ENCODE measurements at places on chromosomes 7 and 10.

DNA sequence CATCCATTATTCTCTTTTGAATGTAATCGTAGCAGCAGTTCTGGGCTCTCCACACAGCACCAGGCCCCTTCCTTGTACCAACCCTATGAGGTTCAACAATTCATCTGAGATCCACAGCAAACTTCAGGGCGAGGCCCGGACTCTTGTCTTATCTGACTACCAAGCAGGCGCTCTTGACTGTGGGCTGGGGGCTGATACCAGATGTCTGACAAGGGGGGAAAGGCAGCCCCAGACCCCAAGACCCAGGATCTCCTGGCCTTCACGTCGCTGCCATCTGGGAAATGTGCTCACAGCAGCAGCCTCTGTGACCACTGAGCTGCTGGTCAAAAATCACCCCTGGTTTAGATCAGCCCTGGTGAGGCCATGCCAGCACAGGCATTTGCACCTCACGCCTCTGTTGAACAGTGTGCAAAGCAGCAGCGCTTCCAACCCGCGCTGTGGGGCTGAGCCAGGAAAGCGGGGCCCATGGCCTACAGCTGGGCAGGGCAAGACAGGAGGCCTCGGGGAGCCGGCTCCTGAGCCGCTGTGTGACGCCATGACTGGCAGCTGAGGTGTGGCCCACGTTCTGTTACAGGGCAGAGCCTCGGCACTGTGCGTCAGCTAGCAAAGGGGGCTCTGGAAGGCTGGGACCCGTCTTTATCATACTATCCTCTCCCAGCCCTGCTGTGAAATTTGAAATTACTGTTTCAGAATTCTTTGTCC is 143.9 kb downstream of the PAXIP1 start:
- no peak for DNase-seq

GRCh38 chr7:139777133-139777891 is 486 bp downstream of the HIPK2 start:
- no peak for DNase-seq

- no peak for DNase-seq
These were observed 36.2 kb downstream of the WBP1L start for GRCh38 chr10:102779680-102780526.

DNA sequence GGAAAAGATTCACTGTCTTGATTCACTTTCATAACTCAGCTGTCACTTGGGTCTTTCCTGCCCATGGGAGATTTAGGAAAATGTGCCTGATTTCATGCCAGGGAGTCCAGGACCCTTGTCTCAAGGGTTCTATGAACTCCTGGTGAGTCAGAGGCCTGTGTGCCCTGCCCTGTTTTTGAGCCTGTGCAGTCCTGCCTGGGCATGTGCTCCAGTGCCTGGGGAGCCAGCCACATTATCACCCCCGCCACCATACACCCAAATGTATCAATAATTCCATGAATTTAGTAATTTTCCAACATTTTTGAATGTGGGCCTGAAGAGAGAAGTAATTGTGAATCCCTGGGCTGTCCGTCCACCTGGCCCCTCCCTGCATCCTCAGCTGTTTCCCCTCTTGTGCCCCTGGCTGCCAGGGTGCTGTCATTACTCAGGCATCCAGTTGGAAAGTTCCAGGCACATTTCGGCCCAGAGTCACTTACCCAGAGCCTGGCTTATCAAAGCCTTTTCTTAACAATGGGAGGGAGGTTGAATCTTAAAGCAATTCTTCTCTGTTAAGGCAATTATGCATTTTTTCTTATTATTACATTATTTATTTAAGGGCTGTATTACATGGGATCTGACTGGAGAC is 287.8 kb upstream of the CDC14C start:
- no peak for DNase-seq

DNA sequence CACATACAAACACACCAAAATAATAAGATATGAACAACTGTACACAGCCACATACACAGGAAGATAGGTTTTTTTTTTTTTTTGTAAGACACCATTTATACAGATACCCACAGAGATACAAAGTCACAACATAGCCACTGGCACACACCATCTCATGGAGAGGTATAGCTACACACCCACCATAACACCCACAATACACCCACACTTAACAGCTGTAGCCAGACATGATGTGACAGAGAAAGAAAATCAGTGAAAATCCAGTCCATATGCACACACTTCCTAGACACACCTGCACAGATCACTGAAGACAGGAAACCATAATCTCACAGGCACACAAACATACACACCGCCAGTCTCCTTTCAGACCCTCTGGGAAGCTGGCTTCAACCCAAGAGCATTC is 62.4 kb upstream of the PAX2 start:
- no peak for DNase-seq

GRCh38 chr10:69391158-69391557 is 25.6 kb downstream of the TACR2 start:
- no peak for DNase-seq

DNA sequence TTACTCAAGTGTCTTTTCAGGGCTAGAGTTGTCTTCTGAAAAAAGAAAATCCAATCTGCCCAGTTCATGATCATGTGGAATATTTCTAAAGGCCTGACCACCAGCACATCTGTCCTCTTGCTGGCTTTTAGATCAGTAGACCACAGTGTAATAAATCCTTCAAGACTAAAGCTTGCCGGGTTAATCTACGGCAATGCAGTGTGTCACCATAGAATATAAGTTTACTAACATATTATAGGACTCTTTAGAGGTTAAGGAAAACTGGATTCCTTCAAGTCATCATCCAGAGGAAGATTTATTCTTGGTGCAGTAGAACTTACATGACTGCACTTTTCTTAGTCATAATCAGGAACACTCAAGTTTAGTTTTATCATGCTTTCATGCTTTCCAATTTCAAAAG is 349.5 kb downstream of the SEMA3D start:
- DNase-seq = no peak

DNA sequence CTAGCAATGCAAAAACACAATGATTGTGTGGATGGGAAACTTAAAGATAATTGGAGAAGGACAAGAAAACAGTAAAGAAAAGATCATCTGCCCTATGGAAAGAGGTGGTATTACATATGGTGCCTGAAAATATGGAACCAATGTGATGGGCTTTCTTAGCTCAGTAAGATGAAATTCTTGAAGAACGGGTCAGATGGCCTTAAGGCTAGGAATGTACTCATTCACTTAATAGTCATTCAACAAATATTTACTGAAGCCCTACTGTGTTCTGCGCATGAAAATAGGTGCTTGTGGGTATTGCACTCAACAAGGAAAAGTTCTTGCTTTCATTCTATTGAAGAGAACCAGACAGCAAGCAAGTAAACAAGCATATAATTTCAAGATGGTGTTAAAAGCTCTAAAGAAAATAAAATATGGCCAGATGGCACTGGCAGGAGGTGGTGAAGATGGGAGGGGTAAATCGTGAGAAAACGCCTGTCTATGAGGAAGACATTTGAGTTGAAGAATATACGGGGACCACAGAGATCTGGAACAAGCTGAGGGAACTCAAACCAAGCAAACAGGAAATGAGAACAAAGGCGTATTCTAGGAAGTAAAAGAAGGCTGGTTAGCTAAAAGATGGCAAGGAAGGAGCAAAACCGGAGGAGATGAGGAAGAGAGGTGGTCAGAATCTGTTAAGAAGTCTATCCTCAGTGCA is 179.7 kb downstream of the ANK3 start:
- DNase-seq = no peak

GRCh38 chr10:784403-785088 is 95.1 kb upstream of the DIP2C start:
- DNase-seq = no peak

DNA sequence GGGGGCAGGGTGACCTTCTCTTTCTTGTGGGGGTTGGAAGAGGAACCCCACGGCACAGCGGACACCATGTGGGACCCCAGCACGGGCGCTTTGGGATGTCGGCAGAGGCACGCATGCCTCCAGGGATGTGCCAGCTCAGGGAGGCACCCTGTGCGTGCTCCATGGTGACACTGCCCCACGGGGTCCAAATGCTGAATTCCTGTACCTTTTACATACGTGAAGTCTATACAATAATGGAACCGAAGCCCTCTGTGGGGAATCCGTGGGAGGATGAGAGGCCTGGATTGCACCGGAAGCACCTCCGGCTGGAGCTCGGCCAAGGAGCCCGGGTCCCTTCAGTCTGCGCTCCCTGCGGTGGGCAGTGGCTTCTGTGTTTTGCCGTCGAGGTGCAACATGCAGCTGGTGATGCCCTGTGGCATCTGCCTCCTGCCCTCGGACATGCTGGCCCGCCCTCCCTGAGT is 524.3 kb downstream of the DNAJB6 start:
- DNase-seq = no peak

- DNase-seq = peak; percentile 73
These were observed 18.3 kb downstream of the FZD9 start for GRCh38 chr7:73451780-73452398.

DNA sequence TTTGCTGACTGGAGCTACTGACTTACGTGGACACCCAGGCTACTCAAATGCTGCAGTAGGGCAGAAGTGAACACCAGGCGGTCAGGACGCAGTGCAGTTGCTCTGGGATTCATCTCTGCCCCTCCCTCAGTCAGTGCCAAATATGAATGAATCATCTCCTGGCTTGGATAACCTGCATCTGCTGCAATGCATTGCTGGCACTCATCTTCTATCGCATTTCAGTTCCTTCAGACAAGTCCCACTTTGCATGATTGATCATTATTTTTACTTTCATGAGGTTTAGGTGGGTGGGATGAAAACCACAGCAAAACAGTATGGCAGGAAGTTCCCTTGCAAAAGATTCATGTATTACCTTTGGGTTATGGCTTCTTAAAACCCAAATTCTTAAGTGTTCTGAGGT is 224.6 kb upstream of the NRP1 start:
- DNase-seq = no peak

GRCh38 chr10:78929541-78929940 is 139.2 kb upstream of the ZMIZ1 start:
- no peak for DNase-seq

- DNase-seq = no peak
These were observed 10.9 kb upstream of the ERCC6 start for GRCh38 chr10:49549640-49550346.

DNA sequence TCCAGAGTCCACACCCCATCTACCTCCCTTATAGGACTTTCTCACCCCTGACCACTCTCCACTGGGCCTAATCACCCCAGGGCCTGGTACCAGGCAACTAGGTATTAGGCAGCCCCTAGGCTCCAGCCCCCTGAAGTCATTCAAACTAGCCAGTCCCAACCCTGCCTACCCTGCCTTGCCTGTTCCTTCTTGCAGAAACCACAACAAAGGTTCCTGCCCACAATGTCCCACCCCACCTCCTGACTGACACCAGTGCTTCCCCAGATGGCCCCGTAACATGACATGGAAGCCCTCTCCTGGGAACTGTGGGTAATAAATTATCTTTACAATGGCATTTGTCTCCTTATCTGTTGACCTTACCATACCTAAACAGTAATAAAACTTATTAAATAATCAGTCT is 100.6 kb upstream of the PDE1C start:
- DNase-seq = no peak

DNA sequence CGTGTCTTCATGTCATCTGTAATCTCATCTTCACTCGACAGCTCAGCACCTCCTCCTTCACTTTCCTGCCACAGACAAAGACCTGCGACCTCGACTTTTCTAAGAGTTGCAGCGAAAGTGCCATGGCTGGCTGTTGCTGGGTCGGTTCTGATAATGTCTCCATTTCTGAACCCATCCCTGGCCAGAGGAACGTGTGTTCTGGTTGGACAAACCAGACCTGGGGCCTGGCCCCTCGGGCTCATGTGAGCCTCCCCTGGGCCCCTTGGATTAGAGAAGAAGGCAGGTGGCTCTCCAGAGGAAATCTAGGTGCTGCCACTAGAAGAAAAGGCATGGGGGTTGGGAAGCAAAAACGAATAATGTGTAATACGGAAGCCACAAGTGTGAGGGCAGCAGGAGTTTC is 273.7 kb downstream of the GLRX3 start:
- DNase-seq = no peak

DNA sequence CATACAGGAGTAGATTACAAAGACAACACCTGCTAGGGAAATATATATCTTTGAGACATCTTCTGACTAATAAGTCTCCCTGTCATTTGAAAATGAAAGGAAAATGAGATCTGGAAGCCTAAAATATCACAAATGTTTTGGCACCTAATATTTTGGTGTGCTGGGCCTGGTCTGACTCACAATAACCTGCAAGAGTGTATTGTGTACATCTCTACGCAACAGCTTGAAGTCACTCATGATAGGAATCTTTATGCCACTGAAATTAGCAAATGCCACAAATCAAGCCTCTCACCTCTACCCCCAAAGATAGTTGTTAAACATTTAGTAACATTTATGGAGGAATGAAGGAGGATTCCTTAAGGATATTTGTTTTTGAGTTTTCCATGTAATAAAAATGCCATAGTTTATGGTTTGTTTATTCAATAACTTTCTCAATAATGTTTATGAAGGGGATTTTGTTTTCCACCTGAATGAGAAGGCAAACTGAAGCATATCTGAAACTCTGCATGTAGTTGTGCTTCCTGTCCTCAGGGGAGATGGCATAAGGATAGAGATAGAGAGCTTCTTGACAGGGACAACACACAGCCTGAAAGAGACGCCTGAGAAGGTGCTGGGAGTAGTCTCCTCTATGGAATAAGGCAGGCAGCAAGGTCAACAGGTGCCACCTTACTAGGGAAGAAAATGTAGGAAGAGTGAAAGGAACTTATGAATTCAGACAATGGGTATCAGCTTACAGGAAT is 197.4 kb downstream of the AHR start:
- DNase-seq = peak; percentile 74

DNA sequence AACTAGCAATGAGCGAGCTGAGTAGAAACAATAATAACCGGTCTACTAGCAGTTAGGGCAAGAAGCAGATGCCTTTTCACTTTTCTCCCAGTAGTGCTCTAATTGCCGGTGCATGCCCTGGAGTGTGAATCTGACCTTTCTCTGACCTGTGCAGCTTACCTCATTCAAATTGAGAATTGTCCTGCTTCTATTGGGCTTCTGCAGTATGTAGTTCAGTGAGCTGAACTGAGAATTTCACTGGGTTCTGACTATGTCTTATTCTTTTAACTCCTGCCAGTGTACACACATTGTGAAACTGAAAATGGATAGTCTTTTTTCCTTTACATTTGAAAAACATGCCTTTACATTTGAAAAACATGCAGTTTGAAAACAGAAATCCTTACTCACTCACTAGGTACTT is 157.9 kb upstream of the GRM3 start:
- DNase-seq = no peak

GRCh38 chr7:1521456-1521855 is 9.0 kb upstream of the MAFK start:
- DNase-seq = no peak

DNA sequence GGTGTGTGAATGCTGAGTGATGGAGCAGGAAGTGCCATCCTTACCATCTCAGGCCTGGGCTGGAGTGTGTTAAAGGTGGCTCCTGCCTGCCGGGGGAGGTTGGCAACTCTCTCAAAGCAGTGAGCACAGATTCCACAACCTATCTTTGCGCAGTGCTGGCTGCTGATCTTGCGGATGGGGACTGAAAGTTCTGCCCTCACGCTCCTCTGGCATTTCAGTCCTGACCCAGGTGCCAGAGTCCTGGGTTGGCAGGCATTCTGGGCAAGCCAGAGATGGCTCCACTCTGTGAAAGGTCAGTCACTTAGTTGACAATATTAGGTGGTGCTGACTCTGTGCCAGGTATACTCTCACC is 315.5 kb downstream of the RPS24 start:
- DNase-seq = no peak
